ENCODE measurements at places on chromosomes 4 and X.

GRCh38 chrX:30230395-30230794, at the start of gene MAGEB3:
MAGEB3 (plus strand) TSS chrX:30230657; CDS start chrX:30235925, 5,268 bp downstream.
- no peak for DNase-seq

- DNase-seq = no peak
Observed at GRCh38 chr4:11011249-11011648, 326.7 kb upstream of the CLNK start.

DNA sequence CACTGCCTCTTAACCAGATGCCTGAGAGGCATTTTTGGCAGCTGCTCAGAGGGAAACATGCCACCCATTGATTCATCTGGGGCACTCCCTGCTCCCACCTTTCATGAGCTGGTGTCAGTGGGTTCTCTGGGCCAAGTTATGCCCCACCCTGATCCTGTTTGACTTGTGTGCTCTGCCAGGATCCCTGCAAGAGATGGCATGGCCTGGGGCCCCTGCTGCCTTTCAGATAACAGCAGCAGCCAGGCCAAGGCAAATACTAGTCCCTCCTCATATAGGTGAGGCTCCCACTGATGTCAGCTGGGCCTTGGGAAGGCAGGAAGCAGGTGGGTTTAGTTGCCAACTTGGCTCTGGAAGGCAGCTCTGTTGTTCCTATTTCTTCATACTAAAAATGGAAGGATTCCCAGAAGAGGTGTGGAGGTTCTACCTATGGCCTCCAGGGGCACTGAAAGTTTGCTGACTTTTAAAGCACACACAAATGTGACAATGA, 192.9 kb upstream of the RBPJ start:
- no peak for DNase-seq

DNA sequence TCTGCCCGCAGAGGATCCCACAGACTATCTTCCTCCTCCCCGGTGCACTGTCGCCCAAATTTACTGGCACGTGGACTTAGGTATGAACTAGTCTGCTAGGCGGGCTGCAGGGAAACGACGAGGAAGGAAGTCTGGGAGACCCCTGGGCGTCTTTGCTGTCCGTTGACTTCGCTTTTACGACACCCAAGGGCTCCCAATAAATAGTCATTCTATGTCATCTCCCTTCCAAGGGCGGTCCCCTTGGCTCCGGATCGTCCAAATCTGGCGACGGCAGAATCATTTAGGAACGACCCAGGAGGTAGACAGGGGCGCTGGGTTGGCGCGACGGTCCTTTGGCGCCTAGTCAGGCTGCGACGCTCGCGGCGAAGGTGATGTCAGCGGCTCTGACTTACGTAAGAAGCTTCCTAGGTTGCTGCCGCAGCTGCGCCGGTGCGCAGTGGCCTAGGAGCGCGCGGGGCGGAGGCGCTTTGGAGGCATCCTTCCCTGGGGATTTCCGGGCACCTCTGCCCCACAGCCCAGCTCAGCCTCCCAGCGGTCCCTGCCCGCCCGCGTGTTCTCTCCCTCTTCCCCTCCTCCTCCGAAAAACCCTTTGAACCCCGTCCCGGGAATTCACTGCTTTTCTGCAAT, 2.2 kb downstream of the NHS start:
- DNase-seq = peak; percentile 72

DNA sequence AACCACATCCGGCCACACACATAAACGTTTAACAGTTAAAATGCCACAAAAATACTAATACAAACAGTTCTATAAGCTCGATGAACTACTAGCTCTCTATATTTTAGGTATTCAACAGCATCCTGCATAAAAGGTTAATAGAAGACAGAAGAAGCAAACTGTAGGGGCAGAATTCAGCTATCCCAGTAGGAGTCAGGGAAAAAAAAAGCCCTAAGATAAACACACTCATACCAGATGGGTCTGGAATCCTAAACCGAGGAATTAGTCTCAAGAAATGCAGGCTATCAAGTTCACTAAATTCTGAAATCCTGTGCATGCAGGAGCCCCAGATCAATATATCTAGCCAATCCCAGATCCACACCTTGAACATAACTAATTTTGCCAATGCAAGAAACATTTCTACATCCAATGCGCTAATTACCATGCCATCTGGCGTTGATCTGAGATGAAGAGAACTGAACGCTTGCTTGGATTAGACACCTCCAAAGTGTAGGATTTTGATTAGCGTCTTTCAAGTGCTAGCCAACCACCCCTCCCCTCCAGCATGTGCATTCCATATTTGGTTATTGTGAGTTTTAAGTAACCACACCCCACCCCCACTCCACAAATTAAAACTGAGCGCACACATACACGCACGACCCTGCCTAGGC, 512.2 kb upstream of the INTU start:
- DNase-seq = no peak

DNA sequence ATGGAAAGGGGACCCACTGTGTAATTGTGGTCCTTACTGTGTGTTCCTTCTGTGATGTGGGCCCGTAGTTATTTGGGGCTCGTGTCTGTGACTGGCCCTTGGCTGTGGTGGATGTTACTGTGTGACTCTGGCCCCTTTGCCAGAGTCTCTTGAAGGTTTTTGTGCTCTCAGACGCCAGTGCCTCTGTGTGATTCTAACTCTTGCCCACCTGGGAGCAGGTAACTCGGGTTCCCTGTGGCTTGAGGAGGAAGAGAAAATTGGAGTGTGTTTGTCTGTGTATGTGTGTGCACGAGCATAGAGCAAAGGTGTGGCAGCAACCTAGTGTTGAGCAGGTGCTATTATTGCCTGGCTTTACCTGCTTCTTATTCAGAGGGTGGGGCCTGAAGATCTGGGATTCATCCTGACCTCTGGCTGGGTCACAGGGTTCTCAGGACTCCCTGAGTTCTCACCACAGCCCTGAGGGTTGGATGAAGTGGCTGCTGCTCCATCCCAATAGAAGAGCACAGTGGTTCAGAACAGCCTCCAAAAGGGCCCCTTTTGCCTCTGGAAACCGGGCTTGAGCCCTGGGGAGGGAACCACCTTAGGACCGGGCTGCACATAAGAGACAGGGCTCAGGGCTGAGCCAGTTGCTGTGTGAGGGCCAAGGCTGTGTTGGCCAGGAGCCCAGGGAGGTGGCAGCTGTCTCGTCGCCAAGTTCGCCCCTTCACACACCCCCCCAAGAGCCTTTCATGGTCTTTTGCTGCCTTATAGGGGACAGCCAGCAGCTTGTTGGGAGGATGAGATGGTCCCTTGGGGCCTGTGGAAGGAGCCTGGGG, 1.3 kb downstream of the RBM10 start:
- peak; percentile 27 for DNase-seq

GRCh38 chrX:24198101-24198500, 48.6 kb downstream of the ZFX start:
- no peak for DNase-seq

- DNase-seq = peak; percentile 59
Observed at GRCh38 chr4:931194-931959, 739 bp downstream of the GAK start.

DNA sequence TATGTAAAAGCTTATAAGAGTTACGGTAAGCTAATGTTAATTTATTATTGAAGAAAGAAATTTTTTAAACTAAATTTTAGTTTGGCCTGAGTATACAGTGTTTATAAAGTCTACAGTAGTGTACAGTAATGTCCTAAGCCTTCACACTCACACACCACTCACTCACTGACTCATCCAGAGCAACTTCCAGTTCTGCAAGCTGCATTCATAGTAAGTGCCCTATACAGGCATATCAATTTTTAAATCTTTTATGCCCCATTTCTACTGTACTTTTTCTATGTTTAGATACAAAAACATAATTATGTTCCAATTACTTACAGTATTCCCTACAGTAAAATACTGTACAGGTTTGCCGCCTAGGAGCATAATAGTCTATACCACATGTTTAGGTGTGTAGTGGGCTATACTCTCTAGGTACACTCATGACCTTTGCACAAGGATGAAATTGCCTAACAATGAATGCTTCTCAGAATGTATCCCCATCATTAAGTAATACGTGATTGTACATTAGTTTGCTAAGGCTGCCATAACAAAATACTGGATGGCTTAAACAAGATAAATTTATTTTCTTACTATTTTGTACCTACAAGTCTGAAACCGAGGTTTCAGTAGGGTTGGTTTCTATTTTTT, 333.8 kb upstream of the PCDH7 start:
- DNase-seq = peak; percentile 7

- DNase-seq = no peak
Observed at GRCh38 chr4:110492522-110492921, 16.6 kb downstream of the ENPEP start.

GRCh38 chr4:134518574-134519217, 317.1 kb upstream of the PABPC4L start:
- DNase-seq = no peak

DNA sequence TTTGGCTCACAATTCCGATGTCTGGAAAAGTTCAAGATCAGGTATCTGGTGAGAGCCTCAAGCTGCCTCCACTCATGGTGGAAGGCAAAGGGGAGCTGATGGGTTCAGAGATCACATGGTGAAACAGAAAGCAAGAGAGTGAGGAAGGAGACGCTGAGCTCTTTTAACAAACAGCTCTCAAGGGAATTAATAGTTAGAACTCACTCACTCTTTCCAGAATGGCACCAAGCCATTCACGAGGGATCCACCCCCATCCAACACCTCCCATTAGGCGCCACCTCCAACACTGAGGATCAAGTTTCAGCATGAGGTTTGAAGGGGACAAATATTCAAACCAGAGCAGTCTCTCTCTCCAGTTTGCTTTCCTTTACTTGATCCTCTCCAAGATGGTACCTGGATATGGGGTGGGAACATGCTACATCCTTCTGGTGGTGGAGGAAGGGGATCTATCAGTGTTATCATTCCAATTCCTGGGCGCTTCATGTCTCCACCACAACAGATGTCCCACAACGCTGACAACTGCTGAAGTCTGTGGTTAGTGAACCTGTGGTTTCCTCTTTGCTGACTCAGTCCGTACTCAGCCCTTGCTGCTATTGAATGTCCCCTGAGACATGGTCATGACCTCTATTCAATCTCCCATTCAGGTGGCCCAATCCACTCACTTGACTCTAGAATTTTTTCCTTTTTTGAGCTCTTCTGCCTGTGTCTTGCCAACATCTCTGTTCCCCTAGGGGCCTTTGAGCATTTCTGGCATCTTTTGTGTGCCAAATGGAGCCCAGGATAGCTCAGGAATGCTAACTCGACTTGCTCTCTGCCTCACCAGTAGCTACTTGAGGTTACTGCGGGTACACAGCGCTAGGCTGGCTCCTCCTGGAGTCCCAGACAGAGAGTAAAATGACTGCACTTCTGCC, 395.2 kb downstream of the MID1IP1 start:
- DNase-seq = no peak

DNA sequence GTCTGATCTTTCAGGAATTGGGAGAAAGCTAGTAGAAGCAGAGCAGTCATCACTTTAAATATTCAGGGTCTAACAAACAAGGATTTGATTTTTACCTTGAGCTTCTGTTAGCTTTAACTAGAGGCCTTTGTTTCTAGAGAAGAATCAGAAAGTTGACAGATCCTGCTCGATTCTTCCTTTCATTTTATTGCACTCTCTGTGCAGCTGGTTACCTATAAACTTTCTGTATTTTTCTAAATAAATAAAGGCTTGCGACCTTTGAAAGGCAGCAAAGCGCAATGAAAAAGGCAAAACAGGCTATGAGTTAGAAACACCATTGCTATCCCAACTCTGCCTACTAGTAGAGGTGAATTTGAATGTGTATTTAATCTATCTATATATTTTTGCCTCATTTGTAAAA, 101.4 kb upstream of the NPY2R start:
- DNase-seq = no peak

- DNase-seq = peak; percentile 13
Observed at GRCh38 chr4:110124711-110125110, 73.7 kb downstream of the ELOVL6 start.

- peak; percentile 83 for DNase-seq
Observed at GRCh38 chr4:148065075-148065474, 333.2 kb downstream of the ARHGAP10 start.

GRCh38 chr4:7423801-7424552, 10.8 kb downstream of the PSAPL1 start:
- DNase-seq = no peak

- no peak for DNase-seq
Observed at GRCh38 chr4:170698334-170698733, 608.6 kb upstream of the AADAT start.

DNA sequence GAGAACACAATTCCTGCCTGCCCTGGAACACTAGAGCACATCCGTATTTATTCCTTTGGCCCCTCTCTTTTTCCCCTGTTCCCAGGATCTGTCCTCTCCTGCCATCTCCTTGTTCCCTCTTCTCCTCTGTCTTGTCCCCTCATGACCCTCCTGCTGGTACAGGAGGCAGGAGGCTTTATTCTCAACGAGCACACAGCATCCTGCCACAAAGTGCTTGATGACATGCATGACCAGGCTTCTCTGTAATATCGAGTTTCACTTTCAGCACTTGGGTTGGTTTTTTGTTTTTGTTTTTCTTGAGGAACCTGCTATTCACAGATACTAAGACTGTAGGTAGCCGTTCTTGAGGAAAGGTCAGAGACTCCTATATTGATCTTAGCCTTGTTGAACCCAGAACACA, 35.3 kb downstream of the NALF2 start:
- DNase-seq = no peak

- no peak for DNase-seq
Observed at GRCh38 chrX:129831091-129831885, 12.4 kb downstream of the ZDHHC9 start.

DNA sequence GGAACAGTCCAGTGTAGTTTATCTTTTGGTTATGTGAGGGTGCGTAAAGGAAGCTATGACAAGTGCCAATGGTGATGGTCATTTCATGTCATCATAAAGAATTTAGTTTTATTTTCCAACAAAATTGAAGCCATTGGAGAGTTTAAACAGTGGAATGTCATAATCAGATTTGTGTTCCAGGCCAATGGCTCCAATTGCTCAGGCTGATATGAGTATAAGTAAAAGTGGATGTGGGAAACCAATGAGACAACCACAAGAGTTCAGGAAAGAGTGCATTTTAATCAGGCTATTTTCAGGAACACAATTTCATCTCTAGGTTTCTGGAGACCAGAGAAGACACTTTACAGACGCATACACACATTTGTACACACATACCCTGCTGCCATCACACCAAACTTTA, 20.7 kb downstream of the SPANXC start:
- DNase-seq = no peak

DNA sequence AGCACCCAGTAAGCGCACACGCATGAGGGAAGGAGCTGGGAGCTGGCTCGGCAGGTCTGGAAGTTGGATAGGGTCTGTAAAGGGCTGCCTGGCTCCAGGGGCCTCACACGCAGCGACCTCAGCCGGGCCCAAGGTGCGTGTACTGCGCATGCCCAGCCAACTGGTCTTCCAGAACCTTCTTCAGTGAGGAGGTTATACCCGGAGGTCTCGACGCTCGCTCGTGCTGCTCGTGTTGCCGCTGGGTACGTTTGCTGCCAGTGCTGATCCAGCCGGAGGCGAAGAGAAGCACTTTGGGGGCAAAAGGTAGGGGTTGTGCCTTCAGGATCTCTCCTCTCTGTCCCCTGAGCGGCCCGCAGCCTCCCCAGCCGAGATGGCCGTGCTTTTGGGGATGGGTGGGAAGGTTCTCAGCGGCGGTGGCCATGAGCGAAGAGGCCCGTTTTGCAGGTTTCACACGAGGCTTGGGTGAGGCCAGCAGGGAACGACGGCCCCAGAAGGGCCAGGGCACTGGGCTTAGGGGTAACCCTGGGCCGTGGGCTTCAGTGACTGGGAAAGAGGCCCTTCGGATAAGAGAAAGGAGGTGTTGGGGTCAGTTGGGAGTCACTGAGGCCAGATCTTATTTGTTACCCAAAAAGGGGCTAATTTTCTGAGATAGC, 3.8 kb upstream of the CXCL9 start:
- DNase-seq = no peak

GRCh38 chr4:140183270-140183669, 29.3 kb upstream of the MAML3 start:
- no peak for DNase-seq

- DNase-seq = no peak
Observed at GRCh38 chr4:103887191-103887590, 167.4 kb upstream of the TACR3 start.
